Muscle of back (tissue), 13 donors: ENCODE measurements at places on chromosomes 2 and 18.
A peak's percentile ranks its signal among the peaks of the same experiment; 100 is the strongest.

DNA sequence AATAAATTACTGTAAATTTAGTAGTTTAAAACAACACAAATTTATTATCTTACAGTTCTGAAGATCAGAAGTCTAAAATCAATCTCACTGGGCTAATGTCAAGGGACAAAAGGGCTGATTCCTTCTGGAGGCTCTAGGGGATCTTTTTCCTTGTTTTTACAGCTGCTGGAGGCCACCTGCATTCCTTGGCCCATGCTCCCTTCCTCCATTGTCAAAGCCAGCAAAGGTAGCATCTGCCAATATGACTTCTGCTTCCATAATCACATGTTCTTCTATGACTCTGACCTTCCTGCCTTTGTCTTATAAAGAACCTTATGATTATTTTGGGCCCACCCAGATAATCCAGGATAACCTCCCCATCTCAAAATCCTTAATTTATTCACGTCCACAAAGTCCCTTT is 46.0 kb upstream of the FAM136A start:
- no peak for DNase-seq

- no peak for DNase-seq
Measured at GRCh38 chr2:209593930-209594329, 170.1 kb downstream of the MAP2 start.

DNA sequence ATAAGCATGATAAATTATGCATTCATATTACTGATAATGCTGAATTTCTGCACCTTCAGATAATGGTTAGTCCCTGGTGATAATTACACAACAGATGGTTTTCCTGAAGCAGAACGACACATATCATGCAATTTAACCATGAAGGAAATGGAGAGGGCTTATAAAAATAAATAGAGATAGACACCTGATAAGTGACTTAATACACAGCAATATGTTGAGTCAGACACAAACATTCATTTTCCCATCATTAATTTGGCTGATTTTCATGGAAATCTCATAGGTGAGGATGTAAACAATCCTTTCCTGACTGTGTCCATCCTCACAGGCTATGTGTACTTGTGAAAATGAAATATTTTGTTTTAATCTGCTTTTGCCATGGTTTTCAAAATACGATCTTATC is 36.9 kb upstream of the DSEL start:
- no peak for DNase-seq

DNA sequence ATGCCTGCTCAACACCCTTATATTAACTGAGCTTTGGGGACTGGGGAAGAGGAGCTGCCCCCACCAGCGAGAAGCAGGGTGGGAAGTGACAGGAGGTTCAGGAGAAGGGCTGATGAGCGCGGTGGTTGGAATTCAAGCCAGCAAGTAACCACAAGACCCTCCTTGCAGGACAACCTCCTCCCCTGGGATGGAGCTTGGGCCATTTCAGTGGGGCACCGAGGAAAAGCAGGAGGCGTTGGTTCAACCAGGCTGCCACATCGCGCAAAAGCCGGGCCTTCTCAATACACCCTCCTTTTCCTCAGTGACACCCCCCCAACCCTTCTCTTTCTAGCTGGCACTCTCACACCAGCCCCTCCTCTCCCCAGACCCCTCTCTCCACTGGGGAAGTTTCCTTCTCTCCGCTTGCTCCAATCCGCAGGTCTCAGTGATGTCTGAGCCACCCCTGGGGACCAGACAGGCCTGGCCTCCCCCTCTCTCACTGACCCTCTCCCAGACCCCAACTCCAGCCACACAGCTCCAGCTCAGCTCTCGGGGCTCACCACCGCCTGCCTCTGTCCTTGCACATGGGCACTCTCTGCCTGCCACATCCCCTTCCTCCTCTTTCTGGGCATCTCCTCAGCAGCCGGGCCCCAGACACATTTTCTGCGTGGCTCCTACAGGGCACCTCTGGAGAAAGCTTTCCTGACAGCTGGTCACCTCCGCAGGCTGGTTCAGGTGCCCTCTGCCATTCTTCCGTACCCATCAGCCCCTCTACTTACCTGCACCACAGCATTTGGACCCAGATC is 44.5 kb downstream of the KCNF1 start:
- DNase-seq: no peak

DNA sequence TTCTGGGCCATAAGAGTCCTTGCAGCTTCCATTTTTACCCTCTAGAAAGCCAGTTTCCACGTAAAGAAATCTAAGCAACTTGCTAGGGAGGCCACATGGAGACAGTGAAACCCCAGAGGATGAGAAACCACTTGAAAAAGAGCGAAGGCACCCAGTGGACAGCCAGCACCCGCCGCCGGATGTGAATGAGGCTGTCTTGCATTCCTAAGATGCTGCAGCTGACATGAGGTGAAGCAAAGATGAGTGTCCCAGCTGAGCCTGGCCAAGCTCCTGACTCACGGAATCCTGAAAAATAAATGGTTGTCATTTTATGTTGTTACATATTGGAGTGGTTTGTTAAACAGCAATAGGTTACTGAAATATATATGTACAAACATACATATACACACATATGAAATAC is 65.9 kb upstream of the STPG4 start:
- DNase-seq: no peak

- no peak for DNase-seq
Measured at GRCh38 chr2:225948903-225949302, 549.4 kb downstream of the NYAP2 start.

- no peak for DNase-seq
Measured at GRCh38 chr2:20419007-20419576, 27.8 kb upstream of the RHOB start.

- no peak for DNase-seq
Measured at GRCh38 chr2:35973132-35973736, 382.3 kb upstream of the CRIM1 start.

DNA sequence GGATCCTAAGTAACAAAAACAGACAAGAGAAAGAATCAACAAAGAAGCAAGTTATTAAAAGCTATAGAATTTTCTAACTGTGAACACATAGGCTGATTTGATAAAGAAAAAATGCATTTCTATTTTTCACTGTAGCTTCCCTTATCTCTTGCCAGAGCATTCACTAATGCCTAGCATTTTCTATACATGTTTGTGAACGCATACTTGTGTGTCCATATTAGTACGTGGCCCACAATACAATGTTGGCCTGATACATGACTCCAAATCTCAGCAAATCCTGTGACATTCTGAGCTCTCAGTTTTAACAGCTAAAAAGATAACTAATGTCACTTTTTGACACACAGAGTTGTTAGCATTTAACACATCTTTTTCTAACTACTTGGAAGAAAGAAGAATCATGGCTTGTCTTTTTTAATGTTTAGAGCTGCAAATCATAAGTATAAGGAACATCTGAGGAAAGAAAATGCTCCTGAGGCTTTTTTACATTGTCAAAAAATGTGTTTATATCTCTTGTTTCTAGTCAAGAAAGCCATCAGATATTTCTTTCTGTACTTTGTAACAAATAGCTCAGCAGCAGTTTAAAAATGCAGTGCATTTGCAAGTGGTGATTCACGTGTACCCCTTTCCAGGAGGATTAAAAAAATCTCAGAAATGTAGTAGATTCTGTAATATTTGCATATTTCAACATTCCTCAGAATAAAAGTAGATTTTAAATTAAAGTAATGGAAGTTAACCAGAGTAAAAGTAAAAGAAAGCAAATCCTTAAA is 1646.8 kb upstream of the TMEFF2 start:
- DNase-seq: peak; percentile 38

DNA sequence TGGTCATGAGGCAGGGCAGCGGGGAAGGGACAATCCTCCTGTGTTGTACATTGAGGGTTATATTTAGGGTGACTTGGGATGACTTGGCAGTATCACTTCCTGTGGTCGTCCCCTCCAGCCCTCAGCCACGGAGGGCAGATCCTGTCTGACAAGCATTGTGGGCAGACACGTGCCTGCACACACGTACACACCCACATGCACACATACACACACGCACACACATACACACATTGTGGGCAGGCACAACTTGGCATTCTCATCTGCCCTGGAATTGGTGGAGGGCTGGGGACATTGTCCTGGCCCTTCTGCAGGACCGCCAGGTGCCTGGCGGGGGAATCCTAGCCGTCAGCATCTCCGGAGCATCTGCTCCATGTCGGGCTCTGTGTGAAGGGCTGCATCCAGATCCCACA is 47.6 kb downstream of the ODC1 start:
- DNase-seq: no peak

GRCh38 chr2:119672161-119672862 is 6.7 kb upstream of the TMEM177 start:
- DNase-seq: no peak
